Fibroblast of lung (primary cell): ENCODE measurements at places on chromosomes 3 and 15.

DNA sequence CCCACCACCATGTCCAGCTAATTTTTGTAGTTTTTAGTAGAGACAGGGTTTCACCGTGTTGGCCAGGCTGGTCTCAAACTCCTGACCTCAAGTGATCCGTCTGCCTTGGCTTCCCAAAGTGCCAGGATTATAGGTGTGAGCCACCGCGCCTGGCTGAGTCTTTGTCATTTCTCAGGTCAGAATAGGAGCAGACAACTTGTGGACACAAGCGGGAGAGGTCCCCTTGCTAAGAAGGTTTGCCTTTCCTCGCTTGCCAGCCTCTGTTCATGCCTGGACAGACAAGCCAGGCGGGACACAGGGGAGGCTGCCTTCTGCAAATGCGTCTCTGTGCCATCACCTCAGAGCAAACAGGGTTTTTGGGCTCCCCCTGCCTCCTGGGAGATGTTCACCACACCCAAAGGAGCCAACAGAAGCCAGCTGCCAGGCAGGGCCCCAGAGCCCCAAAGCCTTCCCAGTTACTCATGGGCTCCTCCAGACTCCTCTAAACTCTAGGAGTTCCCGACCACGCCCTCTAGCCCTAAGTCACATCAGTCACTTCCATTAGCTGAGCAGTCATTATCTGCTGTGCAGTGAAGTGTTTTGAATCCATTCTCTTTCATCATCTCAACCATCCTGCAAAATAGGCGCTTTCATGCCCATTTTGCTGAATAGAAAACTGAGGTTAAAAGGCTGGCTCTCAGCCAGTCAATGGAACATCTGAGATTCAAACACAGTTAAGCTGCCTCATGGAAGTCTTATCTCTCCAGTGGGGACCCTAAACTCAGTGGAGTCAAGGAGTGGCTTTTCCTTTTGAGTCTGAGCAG, 245.0 kb downstream of the UACA start:
- no peaks in the 10 kb centered on the region for H3K4me1 ChIP-seq
- no peaks in the 10 kb centered on the region for H3K36me3 ChIP-seq
- no peak for DNase-seq
- H3K27me3 ChIP-seq = peaks cover 24% of the 10 kb centered on the region
- no peak overlapping the region for H3K27ac ChIP-seq
- no peak overlapping the region for H3K4me3 ChIP-seq

- DNase-seq = no peak
- no peaks in the 10 kb centered on the region for H3K27me3 ChIP-seq
- H3K36me3 ChIP-seq = no peaks in the 10 kb centered on the region
- H3K27ac ChIP-seq = no peak overlapping the region
Measured at GRCh38 chr3:41898631-41899030, 63.3 kb downstream of the ULK4 start.

- H3K27ac ChIP-seq = no peak overlapping the region
- no peaks in the 10 kb centered on the region for H3K36me3 ChIP-seq
- H3K4me3 ChIP-seq = no peak overlapping the region
- DNase-seq = no peak
- no peaks in the 10 kb centered on the region for H3K27me3 ChIP-seq
Measured at GRCh38 chr3:27141668-27142067, 227.5 kb downstream of the NEK10 start.

GRCh38 chr3:32399030-32399620, 7.5 kb downstream of the CMTM7 start:
- no peak overlapping the region for H3K27ac ChIP-seq
- no peaks in the 10 kb centered on the region for H3K27me3 ChIP-seq
- peaks cover 5% of the 10 kb centered on the region for H3K4me1 ChIP-seq
- peak; percentile 77 for DNase-seq

DNA sequence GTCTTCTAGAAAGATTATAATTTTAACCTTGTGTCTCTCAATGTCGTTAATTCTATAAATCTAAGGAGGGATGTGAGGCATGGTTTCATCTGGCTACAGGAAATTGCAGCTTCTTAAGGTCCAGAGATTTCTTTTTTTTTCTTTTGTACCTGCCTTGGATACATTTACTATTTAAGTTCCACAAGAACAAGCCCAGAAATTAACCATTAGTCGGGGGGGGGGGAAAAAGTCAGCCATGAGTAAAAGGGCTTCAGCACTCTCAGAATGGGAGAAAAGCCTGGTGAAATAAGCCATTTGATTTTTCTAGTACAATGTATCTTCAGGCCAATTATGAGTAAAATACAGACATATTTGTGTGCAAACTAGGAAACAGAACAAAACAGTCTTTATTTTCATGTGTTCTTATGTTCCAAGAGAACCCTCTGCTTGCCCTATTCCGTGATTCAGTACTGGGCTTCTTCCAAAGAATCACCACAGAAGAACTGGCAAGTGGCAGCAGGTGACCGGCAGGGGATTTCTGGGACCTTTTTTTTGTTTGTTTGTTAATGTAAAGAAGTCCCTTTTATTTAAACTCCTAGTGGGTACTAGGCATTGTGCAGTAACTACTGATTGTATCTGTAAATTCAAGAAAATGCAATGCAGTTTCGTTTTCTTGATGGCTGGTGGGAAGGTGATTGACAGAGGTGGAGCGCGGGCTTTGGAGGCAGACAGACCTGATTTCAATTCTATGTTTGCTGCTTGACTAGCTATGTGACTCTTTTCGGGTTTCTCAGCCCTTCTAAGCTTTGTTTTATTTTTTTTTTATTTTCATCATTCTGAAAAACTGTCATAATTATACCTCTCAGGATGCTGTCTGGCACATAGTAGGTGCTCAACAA, 82.5 kb downstream of the PEX5L start:
- H3K27ac ChIP-seq = no peak overlapping the region
- no peak overlapping the region for H3K4me3 ChIP-seq
- no peaks in the 10 kb centered on the region for H3K27me3 ChIP-seq
- no peak for DNase-seq

GRCh38 chr3:133478624-133479023, 78.8 kb downstream of the BFSP2 start:
- no peaks in the 10 kb centered on the region for H3K27me3 ChIP-seq
- no peaks in the 10 kb centered on the region for H3K36me3 ChIP-seq
- H3K4me3 ChIP-seq = no peak overlapping the region
- DNase-seq = no peak
- peaks cover 7% of the 10 kb centered on the region for H3K4me1 ChIP-seq
- H3K27ac ChIP-seq = no peak overlapping the region

DNA sequence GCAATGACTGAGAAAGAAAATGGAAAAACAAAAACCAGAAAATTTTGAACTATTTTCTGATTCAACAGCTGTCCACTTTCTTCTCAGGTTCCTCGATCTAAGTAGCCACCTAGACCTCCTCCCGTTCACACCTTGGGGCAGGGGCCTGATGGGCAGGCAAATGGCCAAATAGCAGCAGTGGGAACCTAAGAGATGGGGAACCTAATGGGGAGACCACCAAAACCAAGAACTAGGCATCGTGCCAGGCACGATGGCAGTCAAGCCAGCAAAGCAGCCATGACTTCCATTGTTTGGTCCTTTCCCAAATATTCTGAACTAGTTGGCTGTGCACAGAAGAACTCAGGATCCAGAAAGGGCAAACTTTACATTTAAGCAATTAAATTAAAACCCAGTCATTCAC, 57.1 kb downstream of the CAPN7 start:
- H3K27me3 ChIP-seq = no peaks in the 10 kb centered on the region
- H3K4me1 ChIP-seq = no peaks in the 10 kb centered on the region
- no peak for DNase-seq
- no peaks in the 10 kb centered on the region for H3K36me3 ChIP-seq
- H3K27ac ChIP-seq = no peak overlapping the region
- no peak overlapping the region for H3K4me3 ChIP-seq

DNA sequence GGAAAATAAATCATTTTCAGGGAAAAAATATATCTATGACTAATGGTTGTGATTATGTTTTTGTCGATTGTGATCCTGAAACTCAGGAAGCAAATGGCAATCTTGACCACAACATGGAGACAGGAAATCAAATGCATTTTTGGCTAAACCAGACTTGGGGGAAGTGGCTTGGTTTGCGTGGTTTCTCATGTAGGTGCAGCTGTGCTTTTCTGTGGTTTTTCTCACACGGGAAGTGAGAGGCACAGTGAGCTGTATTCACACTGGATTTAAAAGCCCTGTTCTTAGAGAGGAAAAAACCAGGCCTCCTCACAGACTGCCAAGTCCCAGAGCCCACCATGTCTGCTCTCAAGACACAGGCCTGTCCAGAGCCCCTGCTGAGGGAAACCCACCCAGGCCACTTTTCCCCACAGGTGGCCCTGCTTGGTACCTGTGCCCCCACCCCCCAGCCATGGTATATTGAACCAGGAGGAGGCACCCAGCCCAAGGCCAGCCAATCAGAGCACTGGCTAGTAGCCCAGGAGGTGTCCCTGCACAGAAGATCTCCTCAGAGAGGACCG, 46.1 kb downstream of the BTD start:
- no peaks in the 10 kb centered on the region for H3K27me3 ChIP-seq
- H3K27ac ChIP-seq = peak overlapping the region; percentile 91

GRCh38 chr15:51375966-51376640, 34.6 kb downstream of the GLDN start:
- peak; percentile 67 for DNase-seq
- peak overlapping the region; percentile 53 for H3K27ac ChIP-seq

GRCh38 chr15:81265256-81265943, 58.5 kb downstream of the STARD5 start:
- no peaks in the 10 kb centered on the region for H3K36me3 ChIP-seq
- no peak for DNase-seq
- peaks cover 4% of the 10 kb centered on the region for H3K4me1 ChIP-seq
- no peak overlapping the region for H3K4me3 ChIP-seq
- H3K27me3 ChIP-seq = no peaks in the 10 kb centered on the region
